ENCODE measurements at places on chromosomes 6 and 20.

- no peak for DNase-seq
These were observed 50.7 kb upstream of the PRND start for GRCh38 chr20:4671015-4671414.

DNA sequence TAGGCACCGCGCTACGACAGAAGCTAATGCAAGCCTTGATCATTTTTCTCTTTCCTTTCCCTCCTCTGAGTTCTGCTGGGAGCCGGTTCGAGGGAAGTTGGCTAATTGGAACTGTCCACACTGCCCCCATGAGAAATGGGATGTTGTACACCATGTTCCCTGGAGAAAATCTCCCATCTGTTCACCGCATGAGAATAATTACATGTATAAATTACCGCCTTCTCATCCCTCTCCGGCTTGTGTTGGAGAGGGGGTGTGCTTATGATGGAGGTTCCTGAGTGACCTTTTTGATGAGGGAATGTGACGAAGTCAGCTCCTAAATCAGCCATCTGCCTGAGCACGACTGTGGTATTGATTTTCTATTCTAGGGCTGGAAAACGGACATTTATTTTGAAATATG lies 320.2 kb upstream of the SULF2 start:
- peak; percentile 18 for DNase-seq

GRCh38 chr6:1770435-1770843 lies 160.7 kb downstream of the FOXC1 start:
- peak; percentile 27 for DNase-seq

DNA sequence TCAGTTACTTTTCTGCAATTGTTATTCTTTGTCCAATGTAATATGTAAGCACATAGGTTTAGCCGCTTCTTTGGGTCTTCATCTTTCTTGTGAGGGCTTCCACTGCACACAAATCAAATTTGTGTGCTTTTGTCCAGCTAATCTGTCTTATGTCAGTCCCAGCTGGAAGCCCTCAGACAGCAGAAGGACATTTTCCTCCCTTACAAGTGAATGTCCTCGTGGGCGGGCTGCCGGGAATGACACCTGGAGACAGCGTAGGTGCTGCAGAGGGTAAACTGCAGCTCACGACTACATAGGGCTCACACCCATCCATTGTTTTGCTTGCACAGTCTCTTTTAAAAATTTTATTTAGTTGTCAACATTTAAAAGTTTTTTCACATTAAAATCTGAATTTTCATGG lies 24.6 kb upstream of the PPP1R14C start:
- DNase-seq: no peak

- peak; percentile 86 for DNase-seq
These were observed 141.1 kb downstream of the CD164 start for GRCh38 chr6:109241199-109241598.
